ENCODE measurements at places on chromosomes 7 and 10.

DNA sequence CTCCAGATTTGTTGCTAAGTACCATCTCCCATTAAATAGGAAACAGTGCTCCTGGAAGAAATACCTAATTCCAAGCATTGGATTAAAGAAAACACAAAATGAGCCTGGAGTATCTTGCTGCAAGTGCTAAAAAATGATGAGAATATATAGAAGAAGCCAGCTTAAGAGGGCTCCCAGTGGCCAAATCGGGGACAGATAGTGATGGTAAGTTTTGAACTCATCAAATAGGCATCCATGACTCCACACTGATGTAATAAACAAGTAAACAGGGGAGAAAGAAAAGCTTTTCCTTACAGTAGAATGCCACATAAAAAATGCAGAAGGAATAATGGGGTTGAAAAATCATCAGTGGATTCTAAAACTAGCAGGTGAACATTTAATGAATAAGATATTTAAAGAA lies 72.4 kb downstream of the CTTNBP2 start:
- DNase-seq: no peak

- DNase-seq: peak; percentile 89
These were observed 1079.9 kb downstream of the CNTNAP2 start for GRCh38 chr7:147196481-147196880.

DNA sequence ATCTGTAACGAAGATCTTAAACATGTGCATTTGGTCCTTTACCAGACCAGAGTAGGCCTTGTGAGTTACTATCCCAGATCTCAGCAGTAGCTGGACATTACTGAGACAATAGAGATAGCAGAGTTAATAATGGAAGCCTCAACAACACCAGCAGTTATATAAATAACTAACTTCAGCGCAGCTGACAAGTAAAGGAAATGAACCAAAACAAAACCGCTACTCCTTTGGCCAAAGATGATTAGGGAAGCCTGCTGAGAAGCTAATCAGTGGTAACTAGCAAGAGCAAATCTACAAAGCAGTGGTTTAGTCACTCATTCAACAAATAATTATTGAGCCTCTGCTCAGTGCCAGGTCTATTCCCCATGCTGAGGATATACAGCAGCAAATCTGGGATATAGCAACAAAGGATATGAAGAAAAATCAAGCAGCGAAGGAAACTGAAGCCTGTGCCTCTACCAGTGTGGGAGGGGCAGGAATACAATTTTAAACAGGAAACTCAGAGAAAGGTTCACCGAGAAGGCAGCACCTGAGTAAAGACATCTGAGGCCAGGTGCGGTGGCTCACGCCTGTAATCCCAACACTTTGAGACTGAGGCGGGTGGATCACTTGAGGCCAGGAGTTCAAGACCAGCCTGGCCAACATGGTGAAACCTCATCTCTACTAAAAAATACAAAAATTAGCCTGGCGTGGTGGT lies 103.6 kb downstream of the ELMO1 start:
- no peak for DNase-seq

DNA sequence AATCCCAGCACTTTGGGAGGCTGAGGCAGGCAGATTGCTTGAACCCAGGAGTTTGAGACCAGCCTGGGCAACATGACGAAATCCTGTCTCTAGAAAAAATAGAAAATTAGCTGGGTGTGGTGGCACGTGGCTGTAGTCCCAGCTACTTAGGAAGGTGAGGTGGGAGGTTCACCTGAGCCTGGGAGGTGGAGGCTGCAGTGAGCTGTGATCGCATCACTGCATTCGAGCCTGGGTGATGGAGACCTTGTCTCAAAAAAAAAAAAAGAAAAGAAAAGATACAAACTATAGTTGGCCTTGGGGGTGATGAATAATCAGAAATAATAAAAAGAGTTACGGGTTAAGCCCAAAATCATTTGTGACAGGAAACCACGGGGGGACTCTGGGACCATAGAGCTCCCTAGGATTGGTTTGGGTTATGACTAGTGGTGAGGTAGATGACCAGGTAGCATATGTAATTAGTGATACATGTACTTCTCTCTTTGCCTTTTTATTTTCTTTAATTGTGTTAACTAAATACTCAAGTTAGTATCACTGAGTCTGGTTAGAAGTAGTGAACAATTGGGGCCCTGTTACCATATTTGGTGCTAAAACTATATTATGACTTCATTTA lies 10.4 kb upstream of the ASCC1 start:
- DNase-seq: no peak

DNA sequence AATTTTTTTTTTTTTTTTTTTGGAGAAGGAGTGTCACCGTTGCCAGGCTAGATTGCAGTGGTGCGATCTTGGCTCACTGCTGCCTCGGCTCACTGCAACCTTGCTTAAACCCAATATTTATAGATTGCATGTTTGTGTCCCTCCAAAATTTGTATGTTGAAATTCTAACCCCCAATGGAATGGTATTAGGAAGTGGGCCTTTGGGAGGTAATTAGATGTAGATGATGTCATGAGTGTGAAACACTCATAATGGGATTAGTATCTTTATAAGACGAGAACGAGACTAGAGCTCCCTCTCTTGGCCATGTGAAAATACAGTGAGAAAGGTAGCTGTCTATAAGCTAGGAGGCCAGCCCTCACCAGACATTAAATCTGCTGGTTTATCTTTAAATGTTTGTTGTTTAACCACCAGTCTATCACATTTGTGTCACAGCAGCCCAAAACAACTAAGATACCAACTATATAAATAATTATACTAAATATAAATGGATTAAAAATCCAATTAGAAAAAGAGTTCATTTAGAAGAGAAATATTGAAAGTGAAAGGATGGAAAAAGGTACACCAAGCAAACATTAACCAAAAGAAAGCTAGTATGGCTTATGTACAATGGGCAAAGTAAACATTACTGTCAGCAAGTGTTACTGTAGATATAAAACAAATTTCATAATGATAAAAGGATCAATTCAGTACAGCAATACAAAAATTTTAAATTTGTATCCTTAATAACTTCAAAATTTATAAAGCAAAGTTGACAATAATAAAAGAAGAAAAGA lies 9.3 kb downstream of the TCAF1 start:
- no peak for DNase-seq

GRCh38 chr10:3805201-3805790 lies 20.3 kb upstream of the KLF6 start:
- no peak for DNase-seq

GRCh38 chr7:38178695-38179344 lies 775 bp downstream of the STARD3NL start:
- no peak for DNase-seq

DNA sequence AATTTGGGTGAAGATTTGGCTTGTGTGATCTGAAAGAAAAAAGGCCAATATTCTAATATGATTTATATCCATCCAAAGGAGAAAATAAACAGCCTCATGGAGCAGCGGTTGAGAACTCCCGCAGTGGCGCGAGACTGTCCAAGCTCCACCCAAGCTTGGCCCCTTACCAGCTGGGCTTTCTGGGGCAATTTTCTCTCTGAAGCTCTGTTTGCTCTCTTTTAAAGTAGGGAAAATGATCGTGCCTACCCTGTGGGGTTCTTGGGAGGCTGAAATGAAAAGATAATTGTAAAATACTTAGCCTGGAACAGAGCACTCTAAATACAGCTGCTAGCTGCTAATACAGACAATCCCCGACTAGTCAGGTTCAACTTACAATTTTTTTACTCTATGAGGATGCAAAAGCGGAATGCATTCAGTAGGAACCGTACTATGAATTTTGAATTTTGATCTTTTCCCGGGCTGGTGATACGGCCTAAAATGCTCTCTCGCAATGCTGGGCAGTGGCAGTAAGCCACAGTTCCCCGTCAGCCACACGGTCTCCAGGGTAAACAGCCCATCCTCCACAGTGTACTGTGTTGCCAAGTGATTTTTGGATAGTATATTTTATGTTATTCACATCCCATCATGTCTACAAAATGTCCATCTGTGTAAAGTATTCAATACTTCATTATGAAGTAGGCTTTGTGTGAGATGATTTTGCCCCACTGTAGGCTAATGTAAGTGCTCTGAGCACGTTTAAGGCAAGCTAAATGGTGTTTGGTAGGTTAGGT lies 137.7 kb downstream of the CHN2 start:
- peak; percentile 70 for DNase-seq

DNA sequence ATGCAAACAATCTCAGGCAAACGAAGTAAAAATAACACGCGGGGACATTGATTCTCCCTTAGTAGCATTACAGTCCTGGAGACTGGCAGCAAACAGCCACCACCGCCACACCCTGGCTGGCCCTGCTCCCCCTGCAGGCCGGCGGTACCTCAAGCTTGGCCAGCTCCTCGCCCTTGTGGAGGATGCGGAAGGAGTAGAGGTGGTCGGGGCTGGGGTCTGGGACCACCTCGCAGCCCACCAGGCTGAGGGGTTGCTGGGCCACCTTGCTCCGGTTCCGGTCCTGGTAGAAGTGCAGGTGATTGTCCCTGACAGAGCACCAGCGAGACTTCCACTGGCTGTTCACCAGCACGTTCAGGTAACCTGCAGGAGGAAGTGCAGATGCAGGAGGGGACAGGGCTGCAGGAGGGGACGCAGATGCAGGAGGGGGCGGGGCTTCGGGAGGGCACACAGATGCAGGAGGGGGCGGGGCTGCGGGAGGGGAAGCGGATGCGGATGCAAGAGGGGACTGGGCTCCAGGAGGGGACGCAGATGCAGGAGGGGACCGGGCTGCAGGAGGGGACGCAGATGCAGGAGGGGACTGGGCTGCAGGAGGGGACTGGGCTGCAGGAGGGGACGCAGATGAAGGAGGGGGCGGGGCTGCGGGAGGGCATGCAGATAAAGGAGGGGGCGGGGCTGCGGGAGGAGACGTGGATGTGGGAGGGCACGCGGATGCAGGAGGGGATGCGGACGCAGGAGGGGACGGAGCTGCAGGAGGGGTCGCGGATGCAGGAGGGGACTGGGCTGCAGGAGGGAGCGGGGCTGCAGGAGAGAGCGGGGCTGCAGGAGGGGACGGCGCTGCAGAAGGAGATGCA lies 65.7 kb downstream of the VWA2 start:
- DNase-seq: peak; percentile 46

DNA sequence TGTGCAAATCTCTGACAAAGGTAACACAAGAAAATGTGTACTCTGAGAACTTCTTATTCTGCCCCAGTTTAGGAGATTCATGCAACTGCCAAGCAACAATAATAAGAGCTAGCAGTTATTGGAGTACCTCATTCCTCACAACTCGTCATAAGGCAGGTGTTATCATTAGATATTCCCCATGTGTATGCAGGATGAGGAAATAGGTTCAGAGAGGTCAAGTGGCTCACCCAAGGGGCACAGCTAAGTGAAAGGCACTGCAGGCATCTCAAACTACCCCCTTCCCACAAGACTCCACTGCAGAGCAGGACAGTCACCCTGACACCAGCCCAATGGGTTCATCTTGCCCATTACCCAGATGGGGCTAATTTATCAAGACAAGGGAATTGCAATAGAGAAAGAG lies 1.3 kb upstream of the GSTK1 start:
- no peak for DNase-seq

- DNase-seq: no peak
These were observed 22.7 kb downstream of the GPAM start for GRCh38 chr10:112160834-112161233.

- no peak for DNase-seq
These were observed 13.1 kb downstream of the AVPI1 start for GRCh38 chr10:97673736-97674525.

GRCh38 chr7:125445836-125446235 lies 516.2 kb upstream of the POT1 start:
- no peak for DNase-seq

DNA sequence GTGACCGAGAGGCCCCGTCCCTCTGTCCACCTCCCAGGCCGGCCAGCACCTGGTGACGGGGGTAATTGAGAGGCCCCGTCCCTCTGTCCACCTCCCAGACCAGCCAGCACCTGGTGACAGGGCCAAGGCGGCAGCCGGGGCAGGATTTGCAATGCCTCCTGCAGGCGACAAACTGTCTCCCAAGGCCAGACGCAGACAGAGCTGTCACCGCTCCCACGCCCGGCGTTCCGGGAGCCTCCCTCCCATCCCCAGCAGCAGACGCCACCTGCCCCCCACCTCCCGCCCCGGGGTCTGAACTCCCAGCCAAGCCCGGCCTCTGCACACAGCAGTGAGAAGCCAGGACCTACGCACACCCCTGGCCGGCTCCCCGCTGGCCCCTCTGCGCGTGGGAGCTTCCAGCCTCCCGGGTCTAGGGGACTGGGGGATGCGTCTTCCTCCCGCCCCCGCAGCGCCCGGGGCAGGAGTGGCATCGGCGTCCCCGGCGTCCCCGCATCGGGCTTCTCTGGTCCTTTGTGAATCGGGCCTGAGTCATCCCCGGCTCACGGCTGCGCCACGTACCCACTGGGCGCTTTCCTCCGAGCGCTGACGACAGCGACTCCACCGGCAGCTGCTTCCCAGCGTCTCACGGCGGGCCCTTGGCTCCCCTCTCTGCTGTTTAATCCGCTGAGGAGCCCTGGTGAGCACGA lies 95.1 kb upstream of the DIP2C start:
- DNase-seq: peak; percentile 21

- DNase-seq: no peak
These were observed 44.0 kb downstream of the ADK start for GRCh38 chr10:74194999-74195398.

DNA sequence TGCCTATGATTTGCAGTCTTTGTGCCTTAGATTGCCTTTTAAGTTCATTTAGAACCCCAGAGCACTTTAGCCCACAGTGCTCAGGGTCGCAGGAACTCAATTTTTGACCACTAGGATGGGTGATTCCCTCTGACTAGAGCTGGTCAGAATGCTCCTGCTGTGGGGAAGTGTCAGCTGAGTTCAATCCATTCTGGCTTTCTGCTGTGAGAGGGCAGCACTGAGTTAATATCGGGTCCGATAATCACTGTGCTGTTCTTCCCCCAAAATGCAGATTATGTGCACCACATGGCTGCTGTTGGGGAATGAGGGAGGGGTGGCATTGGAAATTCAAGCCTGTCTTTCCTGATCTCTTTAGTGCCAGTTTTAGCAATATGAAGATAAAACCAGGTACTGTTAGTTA lies 886.4 kb downstream of the DNAJB9 start:
- no peak for DNase-seq

- DNase-seq: no peak
These were observed 32.7 kb downstream of the INPP5A start for GRCh38 chr10:132570265-132570664.

DNA sequence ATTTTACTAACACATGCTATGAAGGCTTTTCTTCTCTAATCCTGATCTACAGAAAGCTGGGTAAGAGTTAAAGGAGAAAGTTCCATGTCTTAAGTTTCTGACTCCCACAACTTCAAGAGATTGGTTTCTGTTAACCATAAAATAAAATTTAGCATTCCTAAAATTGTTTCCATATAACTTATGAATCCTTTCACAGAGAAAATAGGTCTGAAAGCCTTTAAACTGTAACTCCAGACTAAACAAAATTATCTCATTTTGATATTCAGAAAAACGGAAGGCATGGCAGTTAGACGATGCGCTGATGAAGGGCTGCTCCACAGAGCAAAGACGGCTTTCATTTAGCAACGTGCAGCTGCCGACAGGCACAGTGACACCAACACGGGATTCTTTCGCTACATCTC lies 133.3 kb downstream of the SLC25A13 start:
- no peak for DNase-seq

GRCh38 chr10:30489346-30489745 lies 55.4 kb downstream of the MAP3K8 start:
- DNase-seq: no peak

Data from NCI-H187 (cell line).